ENCODE measurements at places on chromosomes 4 and X.

DNA sequence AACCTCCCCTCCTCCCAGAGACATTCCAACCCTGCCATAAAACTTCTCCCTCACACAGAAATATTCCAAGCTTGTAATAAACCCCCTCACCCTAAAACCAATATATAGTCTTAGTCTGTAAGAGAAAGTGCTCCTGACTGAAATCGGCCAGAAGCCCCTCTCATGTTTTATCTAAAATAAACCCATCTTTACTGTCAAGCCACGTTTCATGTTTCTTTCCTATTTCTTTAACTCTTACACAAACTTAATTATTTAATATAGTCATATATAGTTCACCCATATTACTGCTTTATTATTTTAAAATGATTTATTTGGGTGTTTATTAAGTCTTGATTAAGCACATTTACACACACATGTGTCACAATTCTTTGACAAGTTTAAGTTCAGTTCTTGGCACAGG, 191.3 kb upstream of the AADAT start:
- DNase-seq: no peak

GRCh38 chr4:157128395-157128794, 52.4 kb downstream of the GLRB start:
- DNase-seq: no peak

GRCh38 chr4:67130411-67130810, 414.9 kb downstream of the CENPC start:
- DNase-seq: no peak

GRCh38 chr4:183747931-183748670, 89.0 kb downstream of the TRAPPC11 start:
- no peak for DNase-seq

GRCh38 chr4:150600812-150601445, 19.0 kb downstream of the MAB21L2 start:
- DNase-seq: no peak

GRCh38 chr4:165539801-165540200, 161.0 kb downstream of the CPE start:
- no peak for DNase-seq

DNA sequence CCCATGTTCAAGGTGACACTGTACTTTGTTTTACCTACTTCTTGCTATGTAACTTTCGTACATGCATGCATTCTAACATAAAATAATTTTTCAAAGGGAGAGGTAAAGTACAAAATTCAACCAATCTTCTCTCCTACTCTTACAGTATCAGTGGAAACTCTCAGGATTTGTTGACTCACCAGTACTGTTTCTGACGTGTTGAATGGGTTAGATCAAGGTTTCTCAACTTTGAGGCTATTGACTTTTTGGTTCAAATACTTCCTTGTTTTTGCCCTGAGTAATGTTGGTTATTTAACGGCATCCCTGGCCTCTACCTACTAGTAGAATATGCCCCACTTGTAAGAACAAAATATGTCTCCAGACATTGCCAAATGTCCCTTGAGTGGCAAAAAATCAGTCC, 94.6 kb upstream of the SMAD1 start:
- DNase-seq: no peak

DNA sequence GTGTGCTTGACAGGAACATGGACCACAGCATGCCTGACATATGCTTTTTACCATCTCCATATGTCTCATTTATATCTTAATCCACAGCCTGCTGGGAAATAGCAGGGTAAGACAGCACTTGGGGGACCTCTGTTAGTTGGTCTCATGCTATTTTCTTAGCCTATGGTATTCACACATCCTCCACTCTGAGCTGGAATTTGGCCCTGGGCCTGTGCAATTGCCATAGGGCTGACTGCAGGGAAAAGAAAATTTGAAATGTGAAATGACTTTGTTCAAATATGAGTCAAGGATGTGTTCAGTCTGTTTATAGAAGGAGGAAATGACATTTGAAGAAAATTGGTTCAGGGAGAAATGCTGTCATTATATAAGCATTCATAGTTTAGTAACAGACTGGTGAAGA, 9.6 kb upstream of the MAP7D3 start:
- DNase-seq: no peak

DNA sequence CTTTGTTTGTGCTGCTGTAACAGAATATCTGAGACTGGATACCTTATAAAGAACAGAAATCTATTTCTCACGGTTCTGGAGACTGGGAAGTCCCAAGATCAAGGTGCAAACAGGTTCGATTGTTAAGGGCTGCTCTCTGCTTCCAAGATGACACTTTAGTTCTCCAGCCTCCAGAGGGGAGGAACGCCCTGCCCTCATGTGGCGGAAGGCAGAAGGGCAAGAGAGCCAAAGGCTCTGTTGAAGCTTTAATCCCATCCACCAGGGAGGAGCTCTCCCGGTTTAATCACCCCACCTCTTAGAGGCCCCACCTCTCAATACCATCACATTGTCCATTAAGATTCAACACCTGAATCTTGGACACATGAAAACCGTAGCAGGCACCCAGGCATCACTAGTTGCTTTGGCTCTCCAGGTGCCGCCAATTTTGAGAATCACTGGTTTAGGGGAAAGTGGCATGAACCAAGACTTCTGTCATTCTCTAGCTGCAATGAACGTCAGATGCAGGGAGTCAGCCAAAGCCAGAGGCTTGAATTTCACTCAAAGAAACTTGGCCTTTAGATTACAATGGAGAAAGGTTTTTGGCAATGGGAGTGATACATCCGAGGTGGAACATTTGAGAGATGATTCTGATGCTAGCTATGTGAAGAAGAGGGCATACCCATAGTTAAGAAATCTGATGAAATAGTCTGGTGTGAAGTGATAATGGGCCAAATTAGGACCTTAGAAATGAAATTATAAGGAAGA, 15.7 kb downstream of the FHL1 start:
- DNase-seq: no peak

DNA sequence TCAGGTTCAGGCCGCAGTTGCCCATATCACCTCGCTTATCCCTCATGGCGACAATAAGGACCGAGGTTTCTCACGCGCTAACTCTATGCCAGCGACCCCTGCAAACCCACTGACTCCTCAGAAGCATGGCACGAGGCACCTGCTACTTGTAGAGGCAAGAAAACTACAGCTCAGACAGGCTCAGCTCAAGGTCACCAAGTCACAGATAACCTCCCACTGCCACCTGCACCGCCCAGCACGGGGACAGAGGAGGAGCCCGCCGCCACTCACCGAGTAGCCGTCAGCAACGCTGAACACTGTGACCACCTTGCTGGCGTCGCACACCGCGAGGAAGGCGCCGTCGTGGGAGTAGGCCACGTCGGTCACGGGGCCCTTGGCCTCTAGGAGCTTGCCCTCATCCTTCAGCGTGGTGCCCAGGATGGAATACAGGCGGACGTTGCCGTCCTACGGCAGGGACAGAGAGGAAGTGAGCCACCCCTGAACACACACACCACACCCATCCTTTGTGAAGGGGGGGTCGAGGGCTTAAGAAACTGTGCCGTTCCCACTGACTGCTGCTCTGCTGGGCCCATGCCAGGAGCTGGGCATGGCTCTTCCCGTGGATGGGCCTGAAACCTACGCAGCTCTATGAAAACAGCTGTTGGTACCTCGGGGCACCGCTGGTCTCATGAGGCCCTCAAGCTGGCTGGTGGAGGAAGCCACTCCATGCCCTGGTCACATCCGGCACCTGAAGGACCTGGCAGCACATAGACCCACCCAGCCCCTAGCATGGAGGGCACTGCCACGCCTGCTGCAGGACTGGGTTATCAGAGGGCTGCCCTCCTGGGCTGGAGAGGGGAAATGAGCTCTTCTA, 38.9 kb downstream of the WDR1 start:
- no peak for DNase-seq

- no peak for DNase-seq
Observed at GRCh38 chr4:13092702-13093101, 391.4 kb downstream of the RAB28 start.

GRCh38 chr4:5770051-5770450, 59.0 kb downstream of the EVC start:
- no peak for DNase-seq

- no peak for DNase-seq
Observed at GRCh38 chr4:128444544-128445302, 157.1 kb upstream of the PGRMC2 start.

DNA sequence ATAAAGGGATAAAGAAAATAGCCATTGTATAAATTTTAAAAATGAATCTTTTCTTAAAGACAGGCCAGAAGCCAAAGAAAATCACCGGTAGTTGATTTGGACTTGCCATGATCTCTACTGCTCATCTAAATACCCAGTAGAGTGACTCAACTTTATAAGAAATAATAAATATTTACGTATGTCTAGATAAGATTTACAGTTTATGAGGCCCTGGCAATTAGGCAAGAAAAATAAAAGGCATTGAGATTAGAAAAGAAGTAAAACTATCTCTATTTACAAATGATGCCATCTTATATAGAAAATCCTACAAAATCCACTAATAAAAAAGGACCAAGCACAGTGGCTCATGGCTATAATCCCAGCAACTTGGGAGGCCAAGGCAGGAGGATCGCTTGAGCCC, 765.5 kb upstream of the HTR2C start:
- no peak for DNase-seq

- DNase-seq: no peak
Observed at GRCh38 chrX:111264385-111264784, 5.9 kb downstream of the CAPN6 start.

DNA sequence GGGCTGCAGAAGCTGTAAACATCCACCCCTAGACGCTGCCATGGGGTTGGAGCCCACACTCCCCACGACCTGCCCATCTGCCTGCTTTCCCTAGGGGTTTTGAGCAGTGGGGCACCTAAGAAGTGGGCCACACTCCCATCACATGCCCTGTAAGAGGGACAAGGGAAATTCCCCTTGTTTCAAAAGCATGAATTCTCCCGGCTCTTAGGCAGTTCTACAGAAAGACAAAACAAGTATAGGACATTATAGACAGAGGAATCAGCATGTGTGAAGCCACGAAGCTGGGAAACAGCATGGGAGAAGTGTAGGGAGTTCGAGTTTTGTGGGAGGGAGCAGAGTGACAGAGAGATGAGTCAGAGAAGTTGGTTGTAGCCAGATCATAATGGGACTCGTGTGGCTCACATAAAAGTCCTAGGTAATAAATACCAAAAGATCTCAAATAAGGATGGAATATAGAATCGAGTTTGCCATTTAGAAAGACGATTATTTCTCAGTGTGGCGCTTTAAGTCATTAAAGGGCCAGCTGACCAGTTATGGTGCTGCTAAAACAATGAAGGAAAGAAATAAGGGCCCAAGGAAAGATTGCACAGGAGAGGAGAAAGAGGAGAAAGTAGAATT, 23.9 kb downstream of the APOO start:
- DNase-seq: no peak

DNA sequence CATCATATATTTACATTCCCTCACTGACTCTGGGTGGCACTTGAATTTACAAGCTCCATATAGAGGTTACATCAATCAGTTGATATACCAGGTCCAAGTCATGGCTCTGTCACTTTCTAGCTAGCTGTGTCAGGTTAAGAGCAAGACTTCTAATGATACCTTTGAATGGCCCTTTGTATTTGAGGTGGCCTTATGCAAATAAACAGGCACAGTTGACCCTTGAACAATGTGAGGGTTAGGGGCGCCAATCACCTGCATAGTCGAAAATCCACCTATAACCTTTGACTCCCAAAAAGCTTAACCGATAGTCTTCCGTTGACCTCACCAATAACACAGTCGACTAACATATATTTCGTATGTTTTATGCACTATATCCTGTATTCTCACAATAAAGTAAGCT, 1.3 kb upstream of the PTTG2 start:
- no peak for DNase-seq

DNA sequence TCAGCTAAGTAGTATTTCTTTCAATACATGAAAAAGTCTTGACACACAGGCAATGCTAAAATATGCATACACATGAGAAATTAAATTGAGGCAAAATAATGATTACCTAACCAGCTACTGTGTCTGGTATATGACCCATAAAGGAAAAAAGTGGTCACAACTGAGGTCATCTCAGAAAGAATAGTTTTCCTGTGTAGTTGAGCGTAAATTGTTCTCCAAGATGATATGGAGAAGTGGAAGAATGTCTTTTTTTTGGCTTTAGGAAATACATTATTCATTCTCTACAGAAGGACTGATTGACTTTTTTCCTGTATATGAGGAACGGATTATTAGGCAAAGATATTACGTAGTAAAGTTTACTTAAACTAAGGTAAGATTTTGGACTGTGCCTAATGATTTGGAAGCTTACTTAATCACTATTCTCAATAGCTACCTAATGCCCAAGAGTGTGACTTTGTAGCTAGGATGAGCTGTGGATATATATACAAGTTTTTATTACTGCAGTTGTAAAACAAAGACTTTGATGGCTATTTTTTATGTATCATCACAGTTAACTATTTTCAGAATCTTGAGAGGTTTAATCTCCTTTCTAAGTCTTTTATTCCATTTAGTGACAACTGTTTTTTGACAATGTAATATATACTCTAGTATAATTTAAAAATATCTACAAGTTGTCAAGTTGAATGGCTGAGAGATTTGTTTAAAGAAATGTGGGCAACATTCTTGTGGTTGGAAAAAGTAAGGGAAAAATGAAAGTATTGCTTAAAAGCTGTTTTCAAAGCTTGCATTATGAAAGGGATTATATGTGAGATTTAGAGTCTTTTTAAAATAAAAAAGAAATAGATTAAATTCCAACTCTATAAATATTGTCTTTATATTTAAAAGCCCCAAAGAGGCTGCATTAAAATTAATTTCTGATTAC, 100.2 kb downstream of the PDLIM5 start:
- no peak for DNase-seq

DNA sequence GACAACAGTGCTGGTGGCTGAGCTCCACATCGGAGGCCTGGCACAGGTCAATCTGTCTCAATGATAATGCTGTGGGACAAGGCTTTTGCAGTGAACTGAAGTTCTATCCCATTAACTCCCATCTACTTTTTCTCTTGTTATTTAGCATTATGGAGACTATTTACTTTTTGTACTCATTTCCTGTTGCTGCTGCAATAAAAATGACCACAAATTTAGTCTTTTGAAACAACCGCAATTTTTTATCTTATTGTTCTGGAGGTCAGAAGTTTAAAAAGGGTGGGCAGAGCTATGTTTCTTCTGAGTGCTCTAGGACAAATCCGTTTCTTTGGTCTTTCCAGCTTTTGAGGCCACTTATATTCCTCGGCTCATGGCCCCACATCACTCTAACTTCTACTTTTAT, 111.0 kb upstream of the PITX2 start:
- DNase-seq: no peak

DNA sequence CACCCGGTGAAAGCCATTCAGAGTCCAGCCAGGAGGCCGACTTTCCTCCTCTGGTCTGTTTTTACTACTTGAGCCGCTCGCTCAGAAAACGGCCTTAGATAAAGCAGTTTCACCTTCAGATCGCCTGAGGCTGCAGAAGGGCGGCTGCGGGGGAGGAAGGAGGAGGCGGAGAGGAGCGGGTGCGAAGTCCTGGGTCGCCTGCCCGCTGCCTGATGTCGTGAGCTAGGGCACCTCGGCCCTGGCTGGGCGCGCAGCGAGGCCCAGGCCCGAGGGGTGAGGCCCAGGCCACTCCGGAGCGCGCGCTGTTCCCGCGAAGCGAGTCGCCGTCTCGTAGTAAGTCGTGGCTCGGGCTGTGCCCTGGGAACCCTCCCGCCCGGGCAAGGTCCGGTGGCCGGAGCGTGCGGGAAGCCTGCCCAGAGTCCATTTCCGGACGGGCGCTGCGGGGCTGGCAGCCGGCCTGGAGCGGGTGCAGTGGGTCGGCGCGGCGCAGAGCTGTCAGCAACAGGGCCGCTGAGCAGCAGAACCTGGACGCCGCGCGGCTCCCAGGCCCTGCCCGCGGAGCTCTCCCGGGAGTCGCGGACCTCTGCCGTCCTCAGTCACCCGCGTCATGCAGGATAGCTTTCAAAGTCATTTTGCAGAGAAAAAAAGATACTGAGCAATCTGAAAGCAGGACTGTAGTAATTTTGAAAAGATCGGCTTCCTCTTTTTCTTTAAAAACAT, 18.6 kb downstream of the TRIM2 start:
- no peak for DNase-seq
